Sigmoid colon (tissue), 7 donors: ENCODE measurements at places on chromosomes 1 and 21. TPM values are rescaled to one million over a fixed set of nuclear protein-coding genes. Genes with fewer than 3 reads are reported as not detected.

The IQCC gene
- polyA plus RNA-seq, result 1.4 TPM

The CYP4X1 gene
- polyA plus RNA-seq, result not detected

The LRRC71 gene
- polyA plus RNA-seq, result 0.07 TPM

The PLD5 gene
- polyA plus RNA-seq, result 0.15 TPM

The FMO5 gene
- polyA plus RNA-seq, result 48.8 TPM

The KDF1 gene
- polyA plus RNA-seq, result 26.8 TPM

The TNFRSF4 gene
- 1.2 TPM for polyA plus RNA-seq

The WNT9A gene
- 0.60 TPM for polyA plus RNA-seq

The C1orf146 gene
- not detected for polyA plus RNA-seq

The SPSB1 gene
- polyA plus RNA-seq, result 31.2 TPM

The FAM76A gene
- 5.3 TPM for polyA plus RNA-seq

The CRYBG2 gene
- 19.9 TPM for polyA plus RNA-seq

The SLC1A7 gene
- 1.2 TPM for polyA plus RNA-seq

The RGS1 gene
- polyA plus RNA-seq, result 35.8 TPM

The ABCB10 gene
- polyA plus RNA-seq, result 9.6 TPM

The OR2T6 gene
- polyA plus RNA-seq, result not detected

The ITLN2 gene
- polyA plus RNA-seq, result not detected

The HFM1 gene
- not detected for polyA plus RNA-seq

The EPHA8 gene
- not detected for polyA plus RNA-seq

The SHISAL2A gene
- not detected for polyA plus RNA-seq

The CGN gene
- polyA plus RNA-seq, result 132 TPM

The HSD3B2 gene
- polyA plus RNA-seq, result 0.93 TPM

The ARHGEF16 gene
- 44.4 TPM for polyA plus RNA-seq

The KLHDC9 gene
- 9.6 TPM for polyA plus RNA-seq

The SLX9 gene
- polyA plus RNA-seq, result 9.7 TPM
